Stimulated activated CD8-positive, alpha-beta memory T cell treated with anti-CD3 and anti-CD28 coated beads, Interleukin-2, amount 100 ng/mL, for 48 hours (primary cell): ENCODE measurements at places on chromosomes 5 and 9.

DNA sequence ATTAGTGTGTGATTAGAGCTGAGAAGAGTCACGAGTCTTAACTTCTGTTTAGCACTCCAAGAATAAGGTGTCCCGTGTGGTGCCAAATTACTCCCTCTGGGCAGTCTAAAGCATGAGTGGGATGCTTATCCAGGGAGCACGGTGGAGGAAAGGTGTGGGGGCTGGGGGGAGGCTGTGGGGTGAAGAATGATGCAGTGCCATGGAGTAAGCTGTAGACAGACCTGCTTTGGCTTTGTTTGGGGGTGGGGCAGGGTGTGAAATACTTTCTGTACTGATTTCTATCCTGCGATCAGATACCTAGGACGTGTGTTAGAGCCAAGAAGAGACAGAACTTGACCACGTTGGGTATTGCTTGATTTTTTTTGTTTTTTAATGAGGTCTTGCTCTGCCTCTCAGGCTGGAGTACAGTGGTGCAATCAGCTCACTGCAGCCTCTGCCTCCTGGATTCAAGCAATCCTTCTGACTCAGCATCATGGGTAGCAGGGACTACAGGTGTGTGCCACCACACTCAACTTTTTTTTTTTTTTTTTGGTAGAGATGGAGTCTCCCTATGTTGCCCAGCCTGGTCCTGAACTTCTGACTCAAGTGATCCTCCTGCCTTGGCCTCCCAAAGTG is 232.8 kb downstream of the MAN2A1 start:
- DNase-seq = no peak

GRCh38 chr5:169273881-169274280 is 27.1 kb downstream of the SLIT3 start:
- no peak for DNase-seq

- no peak for DNase-seq
Measured at GRCh38 chr5:79785983-79786382, 96.3 kb downstream of the CMYA5 start.

- DNase-seq = no peak
Measured at GRCh38 chr5:159441441-159441840, 111.2 kb upstream of the IL12B start.

GRCh38 chr9:86990290-86990689 is 43.0 kb upstream of the GAS1 start:
- DNase-seq = no peak

DNA sequence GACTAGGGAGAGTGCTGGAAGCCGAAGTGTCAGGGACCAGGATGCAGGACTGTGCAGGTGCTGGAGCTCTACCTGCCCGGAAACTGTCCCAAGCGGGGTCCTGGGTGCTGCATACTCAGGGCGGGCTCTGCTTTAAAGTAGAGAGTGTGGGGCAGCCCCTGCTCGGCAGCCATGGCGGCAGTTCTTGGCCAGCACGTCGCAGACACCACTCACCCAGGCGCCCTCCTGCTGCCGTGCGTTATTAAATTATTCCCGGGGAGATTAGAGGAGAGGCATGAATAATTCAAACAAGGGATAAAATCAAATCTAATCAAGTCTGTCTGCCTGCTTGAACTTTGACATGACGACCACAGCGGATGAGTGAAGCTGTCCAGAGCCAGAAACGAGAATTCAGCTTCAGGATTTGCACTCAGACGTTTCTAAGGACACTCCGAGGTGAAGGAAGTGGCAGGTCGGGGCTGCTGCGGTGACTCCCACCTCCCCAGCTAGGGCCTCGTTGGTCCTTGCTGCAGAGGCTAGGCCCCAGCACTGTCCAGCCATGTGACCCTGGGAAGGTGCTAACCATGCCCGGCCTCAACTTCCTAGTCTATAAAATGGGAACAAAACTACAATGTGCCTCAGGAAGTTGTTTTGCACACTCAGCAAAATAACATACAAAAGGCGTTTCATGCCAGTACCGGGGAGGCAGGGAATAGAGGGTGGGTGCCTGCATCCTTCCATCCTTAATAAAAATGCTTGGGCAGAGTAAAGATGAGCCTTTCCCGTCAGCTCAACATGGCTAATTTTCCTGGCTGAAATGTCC is 91.3 kb upstream of the ADAMTS2 start:
- no peak for DNase-seq

DNA sequence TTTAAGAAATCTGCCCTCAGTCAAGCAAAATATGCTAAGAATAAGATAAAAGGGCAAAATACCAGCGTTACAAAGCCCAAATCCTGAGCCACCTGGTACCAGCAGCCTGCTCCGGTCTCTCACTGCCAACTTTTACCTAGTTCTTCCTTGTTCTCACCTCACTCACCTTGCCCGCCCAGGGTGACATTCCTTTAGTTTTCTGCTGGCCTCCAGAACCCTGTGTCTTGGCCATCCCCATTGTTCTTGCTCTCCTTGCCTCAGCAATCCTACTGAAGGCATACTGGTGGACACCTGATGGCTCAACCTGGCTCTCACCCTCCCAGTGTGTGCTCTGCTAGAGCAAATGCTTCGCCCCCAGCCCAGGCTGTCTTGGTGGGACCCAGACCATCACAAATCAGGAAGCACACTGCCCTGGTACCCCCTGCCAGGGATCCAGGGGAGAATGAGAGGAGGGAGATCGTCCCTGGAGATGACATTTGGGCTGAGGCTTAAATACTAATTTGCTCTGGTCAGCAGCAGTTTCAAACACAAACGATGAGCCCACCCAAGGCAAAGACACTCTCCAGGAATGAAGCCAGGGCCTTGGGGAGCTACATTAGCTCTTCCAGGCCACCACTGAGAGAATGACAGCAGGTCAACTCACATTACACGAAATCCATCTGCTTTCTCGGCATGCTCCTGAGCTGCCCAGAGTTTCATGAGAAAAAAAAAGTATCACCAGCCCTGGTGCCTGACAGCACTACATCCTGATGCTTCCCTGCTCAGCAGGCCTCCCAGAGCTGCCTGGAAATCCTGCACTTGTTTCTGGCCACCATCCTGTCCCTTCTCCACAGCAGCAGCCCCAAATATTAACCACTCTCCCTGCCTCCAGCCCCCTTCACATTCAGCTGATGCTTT is 12.2 kb upstream of the SEPTIN8 start:
- DNase-seq = no peak

DNA sequence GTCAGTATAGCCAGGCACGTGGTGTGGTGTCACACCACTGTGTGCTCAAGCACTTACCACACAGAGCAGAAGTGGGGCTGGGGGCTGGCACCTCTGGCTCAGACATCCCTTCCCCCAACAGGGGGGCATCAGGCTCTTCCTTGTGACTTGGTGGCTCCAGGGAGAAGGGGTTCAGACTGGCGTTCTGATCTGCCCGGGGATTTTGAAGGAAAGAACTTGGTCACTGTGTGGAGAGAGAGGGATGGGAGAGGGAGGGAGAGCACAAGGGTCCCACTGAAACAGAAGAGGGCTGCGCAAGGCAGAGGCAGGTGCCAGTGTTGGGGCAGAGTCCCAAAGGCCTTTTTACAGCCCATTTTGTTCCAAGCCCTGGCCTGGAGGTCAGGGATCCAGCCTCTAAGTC is 109.7 kb upstream of the ALDH1B1 start:
- DNase-seq = no peak

- no peak for DNase-seq
Measured at GRCh38 chr9:132324425-132324824, 30.4 kb downstream of the SETX start.

DNA sequence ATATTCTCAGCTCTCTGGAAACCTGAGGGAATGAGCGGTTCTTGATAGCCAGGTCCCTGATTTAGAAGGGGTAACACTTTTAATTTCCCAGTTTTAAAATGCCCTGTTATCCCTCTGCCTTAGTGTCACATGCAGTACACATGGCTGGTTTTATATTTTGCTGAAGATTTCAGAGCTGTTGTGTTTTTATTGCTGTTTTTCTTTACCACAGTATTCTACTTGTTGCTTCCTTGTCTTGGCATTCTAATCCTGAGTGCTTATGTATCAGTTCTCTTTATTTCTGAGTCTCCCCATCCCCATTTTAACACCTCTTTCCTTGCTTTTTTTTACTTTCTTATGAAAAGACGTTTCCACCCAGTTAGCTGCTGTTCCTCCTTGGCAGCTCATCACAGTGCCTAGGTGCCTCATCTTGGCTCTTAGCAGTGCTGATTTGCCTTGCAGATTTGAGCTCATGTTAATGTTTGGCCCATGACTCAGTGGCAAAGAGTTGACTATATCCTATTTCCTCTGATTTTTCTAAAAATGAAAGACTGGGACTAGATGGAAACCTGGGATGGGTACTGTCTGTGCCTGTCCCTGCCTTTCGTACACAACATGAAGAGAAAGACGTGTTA is 3.7 kb downstream of the MTRR start:
- no peak for DNase-seq
